Kidney glomerular epithelial cell (primary cell): ENCODE measurements at places on chromosomes 11 and 22.

GRCh38 chr22:25950111-25950510 is 208.1 kb downstream of the MYO18B start:
- no peak for DNase-seq

- no peak for DNase-seq
Observed at GRCh38 chr22:42648368-42649245, 585 bp downstream of the CYB5R3 start.

GRCh38 chr11:46315783-46316563 is 31.3 kb upstream of the DGKZ start:
- no peak for DNase-seq

DNA sequence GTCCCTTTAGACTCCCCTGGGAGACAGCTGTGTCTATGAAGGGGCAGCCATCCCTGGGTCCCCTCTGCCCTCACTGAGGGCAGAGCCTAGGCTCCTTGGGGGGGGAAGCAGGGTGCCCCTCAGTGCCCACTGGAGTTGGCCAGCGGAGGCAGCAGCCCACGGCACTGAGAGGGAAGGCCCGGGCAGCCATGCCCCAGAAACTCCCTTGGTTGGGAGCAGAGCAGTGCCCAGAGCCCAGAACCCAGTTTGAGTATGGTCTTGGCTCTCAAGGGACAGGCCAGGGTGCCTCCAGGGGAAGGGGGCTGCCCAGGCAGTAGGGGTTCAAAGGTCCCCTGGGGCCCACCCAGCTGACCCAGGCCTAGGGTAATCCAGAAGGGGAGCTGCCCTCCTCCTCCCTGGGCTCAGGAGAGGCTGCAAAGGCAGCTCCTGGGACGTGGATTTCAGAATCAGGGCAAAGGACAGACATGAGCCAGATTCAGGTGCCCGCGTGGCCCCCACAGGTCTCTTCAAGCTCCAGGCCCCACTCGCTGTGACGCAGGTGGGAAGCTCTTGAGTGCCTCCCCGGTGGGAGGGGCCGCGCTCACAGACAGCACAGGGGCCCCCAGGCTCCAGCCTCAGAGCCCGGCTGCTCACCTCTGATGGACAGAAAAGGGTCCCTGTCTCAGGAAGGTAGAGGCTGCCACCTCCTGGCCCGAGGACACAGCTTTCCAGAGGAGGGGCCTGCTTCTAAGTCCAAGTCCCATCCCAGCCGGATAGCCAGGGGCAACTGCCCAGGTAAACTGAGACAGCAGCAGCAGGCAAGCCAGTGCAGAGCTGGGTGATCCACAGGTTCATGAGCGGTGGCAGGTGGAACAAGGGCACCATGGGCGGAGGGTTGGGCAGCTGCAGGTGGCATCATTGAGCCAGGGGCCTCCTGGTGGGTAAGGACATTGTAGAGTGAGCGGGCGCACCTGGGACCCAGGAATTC is 2.6 kb downstream of the C11orf21 start:
- DNase-seq = no peak
